ENCODE measurements at places on chromosomes 2 and 18.

DNA sequence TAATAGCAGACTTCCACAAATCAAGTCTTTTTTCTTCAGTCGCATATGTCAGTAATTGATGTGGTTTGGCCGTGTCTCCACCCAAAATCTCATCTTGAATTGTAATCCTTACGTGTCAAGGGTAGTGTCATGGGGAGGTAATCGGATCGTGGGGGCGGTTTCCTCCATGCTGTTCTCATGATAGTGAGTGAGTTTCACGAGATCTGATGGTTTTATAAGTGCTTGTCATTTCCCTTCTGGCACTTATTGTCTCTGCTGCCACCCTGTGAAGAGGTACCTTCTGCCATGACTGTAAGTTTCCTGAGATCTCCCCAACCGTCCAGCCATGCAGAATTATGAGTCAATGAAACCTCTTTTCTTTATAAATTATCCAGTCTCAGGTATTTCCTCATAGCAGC is 478.8 kb downstream of the PTPRM start:
- DNase-seq = no peak

GRCh38 chr2:145484448-145485097 is 964.7 kb upstream of the ZEB2 start:
- no peak for DNase-seq

GRCh38 chr2:217399291-217399690 is 539.4 kb upstream of the TNP1 start:
- no peak for DNase-seq

GRCh38 chr2:191642541-191642940 is 35.4 kb upstream of the NABP1 start:
- DNase-seq = no peak

All from NCI-H187 treated with DMSO at 0.1 percent for 48 hours (cell line).